ENCODE measurements at places on chromosomes 4 and X. TPM values are rescaled to one million over a fixed set of nuclear protein-coding genes. Genes with fewer than 3 reads are reported as not detected.

DNA sequence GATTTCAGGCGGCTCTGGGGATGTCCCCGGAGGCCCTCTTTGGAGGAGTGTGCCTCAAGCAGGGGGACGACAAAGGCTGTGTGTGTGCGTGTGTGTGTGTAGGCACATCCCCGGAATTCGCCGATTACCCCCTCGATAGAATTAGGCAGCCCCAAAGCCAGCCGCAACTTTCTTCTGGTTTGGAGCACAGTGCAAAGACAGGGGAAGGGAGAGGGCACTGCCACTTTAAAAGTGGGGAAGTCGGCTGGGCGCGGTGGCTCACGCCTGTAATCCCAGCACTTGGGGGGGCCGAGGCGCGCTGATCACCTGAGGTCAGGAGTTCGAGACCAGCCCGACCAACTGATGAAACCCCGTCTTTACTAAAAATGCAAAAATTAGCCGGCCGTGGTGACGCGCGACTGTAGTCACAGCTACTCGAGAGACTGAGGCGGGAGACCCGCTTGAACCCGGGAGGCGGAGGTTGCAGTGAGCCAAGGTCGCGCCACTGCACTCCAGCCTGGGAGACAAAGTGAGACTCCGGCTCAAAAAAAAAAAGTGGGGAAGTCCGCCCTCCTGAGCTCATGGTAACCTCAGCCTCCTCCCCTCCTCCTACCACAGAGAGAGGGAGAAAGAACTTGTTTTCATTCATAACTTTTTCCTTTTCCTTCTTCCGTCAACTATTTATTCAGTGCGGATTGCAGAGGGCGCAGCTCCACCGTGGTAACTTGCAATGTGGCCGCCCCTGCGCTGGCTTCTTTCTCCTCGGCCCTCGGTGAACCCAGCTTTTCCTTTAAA lies 2.4 kb downstream of the SPRY1 start:
- peak overlapping the region; percentile 92 for H3K4me3 ChIP-seq
- peak; percentile 73 for DNase-seq
- peaks cover 6% of the 10 kb centered on the region for H3K27me3 ChIP-seq
- H3K27ac ChIP-seq, result peak overlapping the region; percentile 97
- peaks cover 28% of the 10 kb centered on the region for H3K4me1 ChIP-seq

DNA sequence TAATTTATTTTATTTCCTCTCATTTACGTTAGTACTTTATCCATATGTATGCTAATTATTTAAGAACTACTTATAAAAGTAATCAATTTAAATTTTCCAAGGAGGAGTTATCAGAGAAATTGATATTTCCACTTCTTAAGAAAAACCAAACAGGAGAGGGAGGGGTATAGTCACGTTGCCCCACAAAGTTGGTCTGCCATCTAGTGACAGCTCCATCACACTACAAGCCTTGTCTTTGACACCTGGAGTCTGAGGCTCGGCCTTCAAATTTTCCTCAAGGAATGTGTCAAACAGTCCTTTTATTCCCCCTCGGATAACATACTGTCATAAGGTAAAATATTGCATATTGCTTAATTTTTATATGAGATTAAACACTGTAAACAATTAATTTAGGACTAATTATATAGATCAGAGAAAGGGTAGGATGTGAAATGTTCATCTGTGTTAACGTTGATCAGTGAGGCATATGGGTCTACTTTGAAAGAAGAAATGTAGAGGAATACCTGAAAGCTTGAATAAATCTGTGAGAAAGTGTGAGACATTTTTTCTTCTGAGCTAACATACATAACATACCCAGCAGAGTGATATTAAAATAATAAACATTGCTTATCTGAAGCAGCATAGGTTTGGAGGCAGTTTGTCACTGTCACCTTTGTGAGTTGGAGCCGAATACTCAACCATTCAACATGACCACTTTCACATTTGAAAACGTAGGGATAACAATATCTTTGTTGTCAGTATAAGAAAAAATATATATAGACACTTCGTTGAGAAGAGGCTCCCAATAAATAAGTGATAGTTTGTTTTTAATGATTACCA lies 114.4 kb downstream of the GLRA3 start:
- no peaks in the 10 kb centered on the region for H3K27me3 ChIP-seq
- H3K27ac ChIP-seq, result no peak overlapping the region
- DNase-seq, result no peak

- H3K27ac ChIP-seq, result no peak overlapping the region
- no peak overlapping the region for H3K4me3 ChIP-seq
- H3K4me1 ChIP-seq, result no peaks in the 10 kb centered on the region
- DNase-seq, result no peak
- H3K36me3 ChIP-seq, result no peaks in the 10 kb centered on the region
- H3K27me3 ChIP-seq, result peaks cover 6% of the 10 kb centered on the region
Measured at GRCh38 chrX:38409289-38409688, 56.9 kb downstream of the OTC start.

DNA sequence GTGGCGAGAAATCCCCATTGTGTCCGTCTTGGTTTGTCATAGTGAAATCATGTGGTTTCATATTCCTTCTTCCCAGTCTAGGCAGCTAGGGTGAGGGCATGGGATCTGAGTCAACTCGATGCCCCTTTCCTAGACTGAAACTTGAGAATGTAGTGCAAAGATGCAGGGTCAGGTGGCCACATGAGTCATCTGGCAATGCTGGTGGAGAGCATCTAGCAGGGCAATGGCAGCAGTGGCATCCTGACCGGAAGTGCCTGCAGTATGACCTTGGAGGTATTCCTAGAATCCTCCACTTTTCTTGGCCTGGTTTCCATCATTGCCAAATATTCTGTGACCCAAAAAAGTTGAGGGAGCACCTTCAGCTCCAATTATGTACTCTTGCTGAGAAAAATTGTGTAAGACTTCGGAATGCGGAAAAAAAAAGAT lies 39.1 kb upstream of the TMEM184C start:
- no peak for DNase-seq
- no peaks in the 10 kb centered on the region for H3K27me3 ChIP-seq
- H3K4me3 ChIP-seq, result no peak overlapping the region
- H3K4me1 ChIP-seq, result peaks cover 5% of the 10 kb centered on the region
- H3K36me3 ChIP-seq, result no peaks in the 10 kb centered on the region

- no peak for DNase-seq
- H3K36me3 ChIP-seq, result no peaks in the 10 kb centered on the region
- no peaks in the 10 kb centered on the region for H3K27me3 ChIP-seq
- H3K27ac ChIP-seq, result no peak overlapping the region
Measured at GRCh38 chrX:97538745-97539144, 655.0 kb downstream of the RPA4 start.

FHDC1 gene
- 23.1 TPM for total RNA-seq
